ENCODE measurements at places on chromosomes 1 and 21.

DNA sequence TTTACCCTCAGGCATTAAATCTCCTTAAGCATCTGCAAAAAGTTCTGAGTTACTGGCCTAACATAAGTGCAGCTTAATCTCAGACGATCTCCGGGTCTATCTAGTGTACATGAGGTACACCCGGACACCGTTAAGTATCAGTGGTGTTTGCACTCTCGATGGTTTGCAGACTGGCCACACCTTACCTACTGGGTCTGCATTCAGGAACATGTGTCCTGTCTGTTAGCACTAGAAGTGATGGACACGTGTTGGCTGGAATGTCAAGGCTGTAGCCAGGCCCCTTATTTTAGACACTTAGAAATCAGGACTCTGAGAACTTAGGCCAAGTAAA, 783 bp upstream of the AGL start:
- DNase-seq, result no peak

- no peak for DNase-seq
These were observed 38.0 kb upstream of the SERBP1 start for GRCh38 chr1:67468066-67468718.

- no peak for DNase-seq
These were observed 615.4 kb downstream of the PTPRU start for GRCh38 chr1:29851691-29852090.

GRCh38 chr1:188027613-188028012, 1198.9 kb downstream of the PLA2G4A start:
- no peak for DNase-seq

- DNase-seq, result no peak
These were observed 651.3 kb downstream of the PTPRC start for GRCh38 chr1:199290186-199290585.

- no peak for DNase-seq
These were observed 42.7 kb downstream of the DENND2C start for GRCh38 chr1:114627107-114627506.

All from stimulated activated CD8-positive, alpha-beta memory T cell treated with anti-CD3 and anti-CD28 coated beads, Interleukin-7, amount 100 ng/mL, for 48 hours (primary cell).